ENCODE measurements at places on chromosomes 4 and X.
A peak's percentile ranks its signal among the peaks of the same experiment; 100 is the strongest.

DNA sequence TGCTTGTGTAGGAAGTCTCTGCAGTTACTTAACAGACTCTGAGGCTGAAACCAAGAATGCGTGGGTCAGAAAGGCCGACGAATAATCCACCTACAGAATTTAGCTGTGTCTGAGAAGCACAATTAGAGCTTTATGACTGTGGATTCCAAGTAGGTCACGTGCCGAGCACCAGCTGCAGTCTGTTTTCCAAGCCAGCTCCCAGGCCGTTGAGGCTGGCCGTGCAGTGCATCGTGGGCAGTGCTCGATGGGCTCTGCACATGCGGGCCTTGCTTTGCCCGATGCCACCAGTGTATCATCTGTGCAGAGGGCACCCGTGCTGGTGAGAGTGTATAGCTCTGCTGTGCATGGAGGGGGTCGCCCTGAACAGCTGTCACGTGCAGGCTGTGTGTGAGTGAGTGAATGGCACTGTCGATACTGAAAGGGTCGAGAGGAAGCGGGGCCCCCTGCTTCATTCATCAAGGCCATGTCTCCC lies 67.5 kb upstream of the CLDN34 start:
- no peak for DNase-seq

DNA sequence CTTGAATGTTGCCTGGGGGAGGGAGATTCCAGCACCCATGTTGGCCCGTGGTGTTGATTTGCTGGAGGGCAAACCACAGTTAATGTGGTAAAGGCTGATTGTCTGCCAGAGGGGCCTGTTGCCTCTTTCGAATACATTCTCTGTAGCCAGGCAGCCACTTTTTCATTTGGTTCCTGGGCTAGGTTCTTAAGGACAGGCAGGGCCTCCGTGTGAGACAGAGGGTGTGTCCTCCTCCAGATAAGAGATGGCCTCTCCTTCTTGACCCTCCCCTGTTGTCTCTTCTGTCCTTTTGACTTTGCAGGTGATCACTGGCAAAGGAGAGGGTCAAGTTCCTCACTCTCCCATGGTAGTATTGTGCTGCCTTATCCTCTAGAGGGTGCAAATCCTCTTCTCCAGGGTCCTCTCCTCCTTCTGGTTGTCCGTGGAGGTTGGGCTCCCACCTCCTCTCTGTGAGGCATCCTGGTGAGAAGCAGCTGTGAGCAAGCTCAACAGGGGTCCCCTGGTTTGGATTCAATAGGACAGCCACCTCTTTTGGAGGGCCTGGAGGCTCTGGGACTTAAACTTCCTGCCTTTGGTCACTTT lies 44.9 kb downstream of the ZNF182 start:
- peak; percentile 52 for DNase-seq

GRCh38 chr4:26319949-26320537 lies 771 bp upstream of the RBPJ start:
- DNase-seq = no peak

- DNase-seq = peak; percentile 77
Measured at GRCh38 chr4:23135792-23136645, 443.3 kb downstream of the GBA3 start.

- DNase-seq = no peak
Measured at GRCh38 chr4:77167866-77168265, 10.9 kb downstream of the CCNG2 start.

GRCh38 chr4:150570862-150571261 lies 11.1 kb upstream of the MAB21L2 start:
- peak; percentile 2 for DNase-seq

GRCh38 chr4:110823251-110823650 lies 200.4 kb upstream of the PITX2 start:
- DNase-seq = no peak

- DNase-seq = no peak
Measured at GRCh38 chr4:5750052-5750945, 39.3 kb downstream of the EVC start.

DNA sequence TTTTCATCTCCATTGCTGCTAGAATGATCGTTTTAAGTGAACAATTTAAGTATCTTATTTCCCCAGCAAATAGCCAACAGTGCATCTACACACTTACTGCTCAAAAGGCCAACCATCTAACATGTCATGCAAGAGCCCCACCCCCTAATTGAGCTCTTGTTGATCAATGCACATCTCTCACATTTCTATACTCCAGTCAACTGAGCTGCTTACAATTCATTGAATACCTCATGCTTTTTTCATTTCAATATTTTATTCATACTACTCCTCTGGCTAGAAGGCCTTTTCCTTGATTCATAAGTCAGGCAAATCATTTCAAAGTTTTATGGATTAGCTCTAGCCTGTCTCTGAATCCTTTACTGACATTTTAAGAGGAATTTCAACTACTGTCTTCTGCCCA lies 79.0 kb upstream of the WDR17 start:
- no peak for DNase-seq

GRCh38 chr4:123651066-123651465 lies 254.5 kb downstream of the SPRY1 start:
- DNase-seq = no peak

DNA sequence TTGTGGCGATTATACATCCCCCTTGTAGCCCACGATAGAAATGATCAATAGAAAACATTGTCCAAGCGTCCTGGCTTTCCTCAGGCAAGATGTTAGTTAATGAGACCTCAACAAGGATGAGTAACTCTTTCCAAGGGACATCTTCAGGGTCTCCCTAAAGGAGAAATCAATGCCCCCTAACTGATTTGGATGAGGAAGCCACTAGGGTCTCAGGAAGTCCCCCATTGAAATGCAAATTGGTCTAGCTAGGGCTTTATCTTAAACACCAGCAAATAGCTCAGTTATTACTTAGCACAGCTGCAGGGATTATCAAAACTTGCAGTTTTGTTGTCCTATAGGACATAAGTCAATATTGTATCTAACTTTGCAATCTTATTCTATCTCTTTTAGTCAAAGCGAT lies 721.5 kb downstream of the IL1RAPL1 start:
- DNase-seq = no peak

DNA sequence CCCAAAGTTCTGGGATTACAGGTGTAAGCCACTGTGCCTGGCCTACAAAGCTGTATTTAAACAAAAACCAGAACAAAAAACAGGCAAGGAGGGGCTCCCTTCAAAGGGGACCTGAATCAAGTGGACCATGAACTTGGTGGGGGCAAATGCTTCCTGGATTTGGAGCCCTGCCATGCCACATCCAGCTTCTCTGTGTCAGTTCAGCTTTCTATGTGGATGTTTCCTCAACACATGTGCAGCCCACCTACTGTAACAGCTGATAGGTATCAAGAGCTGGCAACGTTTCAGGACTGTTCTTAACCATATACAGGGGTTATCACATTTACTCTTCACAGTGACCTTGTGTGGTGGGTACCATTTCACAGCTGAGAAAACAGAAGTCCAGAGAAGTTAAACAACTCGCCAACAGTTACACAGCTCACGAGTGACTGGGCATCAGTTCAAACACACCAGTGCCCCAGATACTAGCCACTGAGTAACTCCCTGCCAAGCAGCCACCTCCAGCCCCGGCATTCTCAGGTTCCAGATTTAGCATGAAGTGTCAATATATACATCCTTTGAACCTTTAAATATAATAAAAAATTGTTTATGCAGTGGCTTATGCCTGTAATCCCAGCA lies 7.5 kb downstream of the GPR143 start:
- no peak for DNase-seq

DNA sequence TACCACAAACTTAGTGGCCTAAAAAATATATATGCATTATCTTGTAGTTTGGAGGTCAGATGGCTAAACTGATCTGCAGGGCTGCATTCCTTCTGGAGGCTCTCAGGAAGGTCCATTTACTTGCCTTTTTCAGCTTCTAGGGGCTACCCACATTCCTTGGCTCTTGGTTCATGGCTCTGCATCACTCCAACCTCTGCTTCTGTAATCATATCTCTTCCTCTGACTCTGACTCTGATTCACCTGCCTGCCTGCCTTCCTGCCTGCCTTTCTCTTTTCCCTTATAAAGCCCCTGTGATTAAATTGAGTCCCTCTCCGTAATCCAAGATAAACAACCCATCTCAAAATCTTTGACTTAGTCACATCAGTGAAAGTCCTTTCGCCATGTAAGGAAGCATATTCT lies 25.0 kb upstream of the FRMPD4 start:
- DNase-seq = no peak

DNA sequence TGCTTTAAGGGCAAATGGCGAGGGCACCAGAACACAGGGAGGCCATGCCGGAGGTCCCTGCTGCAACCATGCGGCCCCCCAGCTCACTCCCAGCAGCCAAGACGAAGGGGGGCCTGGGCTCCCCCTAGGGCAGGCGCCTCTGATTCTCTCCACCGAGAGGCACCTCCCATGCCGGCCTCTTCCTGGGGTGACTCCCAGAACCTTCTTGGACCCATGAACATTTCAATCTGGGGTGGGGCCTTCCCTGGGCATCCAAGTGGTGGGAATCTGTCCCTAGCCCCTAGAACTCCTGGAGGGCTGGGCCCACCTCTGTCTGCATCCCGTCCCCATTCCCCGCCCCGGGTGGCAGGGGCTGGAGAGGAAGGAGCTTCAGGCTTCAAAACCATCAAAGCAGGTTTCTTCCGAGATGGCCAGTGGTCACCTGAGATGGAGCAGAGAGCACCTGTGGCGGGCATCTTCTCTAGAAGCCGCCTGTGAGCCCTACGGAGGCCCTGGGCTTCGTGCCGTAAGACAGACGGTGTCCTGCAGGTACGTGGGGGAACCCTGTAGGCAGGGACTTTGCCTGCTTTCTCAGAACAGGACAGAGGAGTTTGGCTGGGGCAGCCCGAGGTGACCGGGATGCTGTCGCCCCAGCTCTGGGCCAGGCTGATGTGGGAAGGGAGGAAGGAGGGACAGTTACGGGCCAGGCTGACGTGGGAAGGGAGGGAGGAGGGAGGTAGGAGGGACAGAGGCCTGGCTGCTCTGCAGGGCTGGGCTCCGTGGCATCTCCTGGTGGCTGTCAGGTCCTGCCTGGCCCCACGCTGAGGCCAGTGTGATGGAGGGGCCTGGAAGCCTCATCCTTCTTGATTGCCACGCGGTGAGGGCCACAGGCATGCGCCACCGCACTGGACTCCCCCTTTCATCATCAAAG lies 6.8 kb upstream of the SLC25A6 start:
- no peak for DNase-seq

DNA sequence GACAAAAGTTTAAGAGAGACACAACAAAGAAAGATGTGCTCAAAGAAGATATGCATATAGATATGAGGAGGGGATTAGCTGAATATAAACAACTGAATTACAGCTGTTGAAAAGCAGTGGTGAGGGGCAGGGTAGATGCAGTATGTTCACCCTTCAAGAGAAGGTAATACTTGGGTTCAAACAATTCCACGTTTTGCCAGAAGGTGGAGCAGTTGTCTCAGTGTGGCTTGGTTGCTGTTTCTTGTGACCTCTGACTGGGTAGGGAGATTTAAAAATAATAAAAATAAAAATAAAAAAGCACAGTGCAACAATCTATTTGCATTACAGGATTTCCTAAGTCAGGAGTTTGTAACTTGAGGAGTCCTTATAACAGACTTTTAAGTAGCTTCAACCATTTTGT lies 23.3 kb downstream of the PHOX2B start:
- DNase-seq = no peak

DNA sequence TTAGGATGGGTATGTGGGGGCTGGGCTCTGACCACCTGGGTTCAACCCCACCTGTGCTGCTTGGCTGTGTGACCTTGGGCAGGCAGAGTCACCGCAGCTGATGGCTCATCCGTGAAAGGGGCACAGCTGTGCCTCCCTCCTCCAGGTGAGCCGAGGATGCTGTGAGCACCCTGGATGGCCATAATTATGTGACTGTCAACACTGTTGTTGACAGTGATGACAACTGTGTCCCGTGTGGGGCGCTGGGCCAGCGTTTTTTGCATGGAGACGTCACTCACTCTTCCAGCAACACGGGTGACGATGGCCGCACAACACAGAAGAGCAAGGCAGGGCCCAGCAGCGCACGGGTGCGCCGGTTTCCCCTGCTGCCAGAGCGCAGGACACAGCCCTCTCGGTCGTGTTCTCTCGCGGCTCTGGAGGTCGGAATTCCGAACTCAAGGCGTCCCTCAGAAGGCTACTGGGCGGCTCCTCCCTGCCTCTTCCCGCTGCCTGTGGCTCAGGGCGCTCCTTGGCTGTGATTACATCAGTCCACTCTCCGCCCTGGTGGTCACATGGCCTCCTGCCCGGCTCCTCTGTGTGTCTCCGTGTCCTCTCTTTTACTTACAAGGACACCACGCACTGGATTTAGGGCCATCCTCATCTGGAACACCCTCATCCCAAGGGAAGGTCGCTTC lies 1.3 kb downstream of the SH3TC1 start:
- DNase-seq = no peak

DNA sequence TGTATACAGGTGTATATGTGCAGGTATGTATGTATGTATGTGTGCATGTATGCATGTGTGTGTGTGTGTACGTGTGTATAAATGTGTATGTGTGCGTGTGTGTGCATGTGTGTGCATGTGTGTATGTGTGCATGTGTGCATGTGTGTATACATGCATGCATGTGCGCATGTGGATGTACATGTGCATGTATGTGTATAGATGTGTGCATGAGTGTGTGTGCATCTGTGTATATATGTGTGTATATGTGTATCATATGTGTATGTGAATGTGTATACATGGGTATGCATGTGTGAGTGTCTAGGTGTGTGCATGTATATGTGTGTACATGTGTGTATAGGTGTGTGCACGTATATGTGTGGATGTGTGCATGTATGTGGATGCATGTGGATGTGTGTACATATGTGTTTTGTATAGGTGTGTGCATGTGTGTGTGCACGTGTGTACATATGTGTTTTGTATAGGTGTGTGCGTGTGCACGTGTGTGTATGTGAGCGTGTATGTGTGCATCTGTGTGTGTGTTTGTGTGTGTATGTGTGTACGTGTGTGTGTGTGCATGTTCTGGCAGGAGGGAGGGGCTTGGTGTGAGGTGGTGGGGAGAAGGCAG lies 6.0 kb downstream of the BGN start:
- DNase-seq = no peak

DNA sequence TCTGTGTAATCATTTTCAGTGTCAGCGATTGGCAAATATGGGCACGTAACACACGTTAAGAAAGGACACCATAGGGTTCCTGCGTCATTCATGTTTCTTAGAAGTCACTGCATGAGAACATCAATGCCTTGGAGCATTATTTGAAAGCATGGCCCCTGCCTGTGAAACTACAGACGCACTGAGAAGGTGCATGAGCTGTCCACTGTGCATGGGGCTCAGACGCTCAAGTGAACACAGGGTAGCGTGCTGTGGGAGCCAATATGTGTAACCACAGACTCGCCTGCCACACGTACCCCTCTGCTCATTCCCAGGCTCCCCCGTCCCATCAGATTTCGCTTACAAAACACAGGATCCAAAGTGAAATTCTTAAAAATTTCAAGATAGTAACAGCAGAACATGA lies 6.5 kb downstream of the PPP2R2C start:
- no peak for DNase-seq

DNA sequence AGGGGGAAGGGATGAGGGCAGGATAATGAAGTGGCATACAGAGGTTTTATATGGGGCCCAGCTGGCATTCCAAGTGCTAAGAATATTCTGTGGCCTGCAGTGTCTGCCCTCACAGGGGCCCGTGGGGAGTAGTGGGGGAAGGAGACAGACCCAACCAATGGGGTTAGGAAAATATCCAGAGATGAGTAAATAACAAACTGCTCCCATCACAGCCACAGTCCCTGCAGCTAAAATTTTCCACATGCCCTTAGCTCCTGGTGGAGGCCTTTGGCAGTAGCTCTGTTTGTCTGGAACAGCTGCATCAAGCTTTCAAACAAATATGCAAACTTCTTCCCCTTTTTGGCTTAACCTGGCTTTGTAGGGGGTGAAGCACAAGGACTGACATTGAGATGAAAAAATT lies 3.1 kb downstream of the SRPX2 start:
- DNase-seq = no peak
